Trophoblast cell (in vitro differentiated cells and primary cell): ENCODE measurements at places on chromosomes 12 and 14.

DNA sequence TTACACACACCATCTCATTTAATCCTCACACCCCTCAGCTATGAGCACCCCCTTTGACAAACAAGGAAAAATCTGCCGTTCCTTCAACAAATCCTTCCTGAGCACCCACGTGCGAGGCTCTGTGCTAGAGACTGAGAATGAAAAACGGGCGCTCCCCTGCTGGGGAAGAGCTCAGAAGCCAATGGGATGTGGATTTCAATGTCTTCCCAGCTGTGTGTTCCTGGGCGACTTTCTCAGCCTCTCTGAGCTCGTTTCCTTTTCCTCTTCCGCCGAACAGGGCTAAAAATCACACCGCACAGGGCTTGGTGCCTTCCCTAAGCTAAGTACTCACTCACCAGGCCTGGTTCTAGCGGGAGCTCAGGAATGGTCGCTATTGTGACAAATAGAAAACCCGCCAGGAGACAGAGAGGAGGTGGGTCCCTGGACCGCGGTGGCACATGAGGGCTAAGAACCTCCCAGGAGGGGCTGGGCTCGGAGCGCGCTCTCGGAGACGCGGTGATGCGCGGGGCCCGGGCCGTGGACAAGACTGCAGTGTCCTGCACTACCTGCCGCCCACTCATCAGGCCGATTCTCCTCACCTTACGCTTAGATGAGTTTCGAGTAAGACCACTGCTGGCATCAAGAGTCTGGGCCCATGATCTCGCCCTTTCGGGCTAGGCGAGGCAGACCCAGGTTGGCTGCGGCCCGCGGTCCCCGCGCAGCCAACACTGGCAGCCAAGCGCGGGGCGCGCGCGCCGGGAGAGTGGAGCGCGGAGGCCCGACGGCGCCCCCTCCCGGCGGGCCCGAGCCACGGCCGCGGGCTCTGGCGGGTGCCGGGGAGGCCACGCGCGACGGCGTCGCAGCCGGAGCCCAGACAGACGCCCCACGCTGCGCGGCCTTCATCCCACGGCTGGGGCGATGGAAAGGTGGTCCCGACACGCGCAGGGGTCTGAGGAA, 17.0 kb downstream of the ZDHHC22 start:
- peak; percentile 26 for DNase-seq

DNA sequence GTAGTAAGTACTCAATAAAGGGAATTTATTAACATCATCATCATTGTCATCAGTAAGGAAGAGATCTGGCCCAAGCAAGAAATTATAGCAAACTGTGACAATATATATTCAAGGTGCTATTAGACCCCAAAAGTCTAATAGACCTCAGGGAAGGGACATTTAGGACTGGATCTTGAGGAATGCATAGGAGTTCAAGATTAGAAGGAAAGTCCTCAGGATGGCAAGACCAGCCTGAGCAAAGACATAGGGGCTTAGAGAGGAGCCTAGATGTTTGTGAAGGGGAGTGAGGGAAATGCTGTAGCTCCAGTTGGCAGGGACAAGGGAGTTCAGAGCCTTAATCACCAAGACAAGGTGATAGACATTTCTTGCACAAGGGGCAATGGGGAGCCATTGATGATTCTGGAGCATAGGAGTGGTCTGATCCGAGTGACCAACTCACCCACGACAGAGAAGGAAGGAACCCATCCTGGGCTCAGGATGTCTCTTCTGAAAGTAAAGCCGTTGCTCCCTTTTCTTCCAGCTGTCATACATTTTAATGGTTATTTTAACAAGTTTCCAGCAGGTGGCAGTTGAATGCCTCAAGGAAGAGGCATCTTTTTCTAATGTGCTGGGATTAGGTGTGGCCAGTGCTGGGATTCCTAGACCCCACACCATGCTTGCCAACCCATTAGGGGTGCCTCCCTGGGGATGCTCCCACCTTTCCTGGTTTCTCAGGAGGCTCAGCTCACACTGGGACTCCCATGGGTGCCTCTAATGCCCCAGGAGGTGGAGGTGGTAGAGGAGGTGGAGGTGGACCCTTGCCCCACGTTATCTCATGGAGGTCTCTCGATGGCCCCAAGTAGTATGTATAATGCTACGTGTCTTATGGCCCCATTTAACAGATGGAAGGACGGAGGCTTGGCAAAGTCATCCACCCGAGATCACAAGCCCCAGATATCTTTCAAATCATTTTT, 37.8 kb downstream of the PHETA1 start:
- peak; percentile 70 for DNase-seq

GRCh38 chr12:12334367-12335040, 15.5 kb downstream of the MANSC1 start:
- peak; percentile 35 for DNase-seq

- DNase-seq = no peak
These were observed 192.1 kb upstream of the ALG10B start for GRCh38 chr12:38124247-38125012.

DNA sequence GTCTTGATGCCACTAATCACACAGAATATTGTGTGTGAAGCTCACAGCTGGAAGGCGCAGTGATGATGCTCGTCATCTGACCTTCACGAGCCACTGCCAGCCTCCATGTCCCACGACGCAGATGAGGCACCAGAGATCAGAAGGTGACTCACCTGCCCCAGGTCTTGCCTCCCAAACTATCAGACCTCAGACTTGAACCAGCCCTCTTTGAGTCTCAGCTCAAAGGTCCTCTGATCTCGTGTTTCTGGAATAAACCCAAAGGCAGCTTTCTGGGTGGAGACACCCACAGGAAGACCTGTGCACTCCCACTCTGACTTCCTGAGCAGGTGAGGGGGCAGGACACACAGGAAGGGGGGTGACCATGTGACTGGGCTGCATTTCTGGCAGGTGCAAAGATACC, 19.6 kb upstream of the CHGA start:
- no peak for DNase-seq

- peak; percentile 86 for DNase-seq
These were observed 92.9 kb downstream of the SPTSSA start for GRCh38 chr14:34368971-34369647.

GRCh38 chr12:5430641-5431603, 986 bp upstream of the NTF3 start:
- no peak for DNase-seq

DNA sequence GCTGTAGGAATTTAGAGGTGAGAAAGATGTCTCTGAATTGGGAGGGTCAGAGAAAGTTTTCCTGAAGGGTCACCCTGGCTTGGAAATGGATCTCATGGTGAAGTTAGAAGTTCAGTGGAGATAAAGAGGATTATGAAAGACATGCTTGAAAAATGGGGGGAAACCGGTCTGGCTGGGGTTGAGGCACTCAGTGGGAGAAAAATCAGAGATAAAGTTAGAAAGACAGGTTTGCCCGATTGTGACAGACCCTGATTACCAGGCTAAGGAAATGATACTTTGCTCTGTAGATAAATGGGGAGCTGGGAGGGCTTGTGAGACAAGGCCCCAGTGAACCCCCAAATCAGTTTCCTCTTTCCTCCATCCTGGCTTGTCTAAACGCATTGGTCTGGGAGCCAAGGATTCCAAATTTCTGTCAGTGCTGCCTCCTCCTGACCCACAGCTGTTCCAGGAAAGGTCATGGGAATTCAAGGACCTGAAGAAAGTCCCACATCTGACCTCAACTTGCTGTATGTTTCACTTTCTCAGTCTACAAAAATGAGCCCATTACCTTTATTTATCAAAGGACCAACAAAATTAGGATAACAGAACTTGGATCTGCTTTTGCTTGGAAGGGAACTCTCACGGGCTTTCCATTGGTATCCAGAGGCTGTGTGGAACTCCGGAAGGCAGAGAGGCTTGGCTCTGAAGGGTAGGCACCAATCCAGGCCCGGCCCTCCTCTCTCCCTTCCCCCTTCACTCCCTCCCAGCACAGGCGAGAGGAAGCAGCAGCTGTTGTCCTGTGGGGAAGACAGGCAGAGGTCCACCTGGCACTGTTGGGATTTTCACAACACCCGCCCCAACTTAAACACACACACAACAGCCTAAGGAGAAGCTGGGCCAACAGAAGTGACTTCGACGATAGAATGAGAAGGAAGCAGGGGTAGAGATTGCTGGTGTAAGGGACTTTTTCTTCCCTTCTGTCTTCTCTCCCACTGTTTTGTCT, 3.4 kb upstream of the RNASE7 start:
- peak; percentile 77 for DNase-seq

GRCh38 chr12:43764528-43764927, 5.8 kb downstream of the IRAK4 start:
- no peak for DNase-seq

- no peak for DNase-seq
These were observed 116.5 kb downstream of the MGAT4C start for GRCh38 chr12:86139671-86140070.

DNA sequence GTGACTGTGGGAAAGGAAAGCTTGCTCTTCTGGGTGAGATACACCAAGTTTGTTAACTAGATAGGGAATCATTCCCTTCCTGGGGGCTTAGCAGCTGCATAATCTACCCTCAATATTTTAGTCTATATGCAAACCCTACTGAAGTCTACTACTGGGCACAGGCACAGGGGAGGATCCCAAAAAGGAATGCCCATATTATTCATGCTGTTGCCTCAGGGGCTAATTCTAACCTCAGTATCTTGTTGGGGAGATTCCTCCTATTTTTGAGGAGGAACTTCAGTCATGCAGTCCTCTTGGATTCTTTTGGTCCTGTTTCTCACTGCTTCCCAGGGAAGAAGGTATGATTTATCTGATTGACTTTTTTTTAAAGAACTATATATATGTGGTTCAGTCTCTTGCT, 58.9 kb upstream of the ANKS1B start:
- peak; percentile 98 for DNase-seq

DNA sequence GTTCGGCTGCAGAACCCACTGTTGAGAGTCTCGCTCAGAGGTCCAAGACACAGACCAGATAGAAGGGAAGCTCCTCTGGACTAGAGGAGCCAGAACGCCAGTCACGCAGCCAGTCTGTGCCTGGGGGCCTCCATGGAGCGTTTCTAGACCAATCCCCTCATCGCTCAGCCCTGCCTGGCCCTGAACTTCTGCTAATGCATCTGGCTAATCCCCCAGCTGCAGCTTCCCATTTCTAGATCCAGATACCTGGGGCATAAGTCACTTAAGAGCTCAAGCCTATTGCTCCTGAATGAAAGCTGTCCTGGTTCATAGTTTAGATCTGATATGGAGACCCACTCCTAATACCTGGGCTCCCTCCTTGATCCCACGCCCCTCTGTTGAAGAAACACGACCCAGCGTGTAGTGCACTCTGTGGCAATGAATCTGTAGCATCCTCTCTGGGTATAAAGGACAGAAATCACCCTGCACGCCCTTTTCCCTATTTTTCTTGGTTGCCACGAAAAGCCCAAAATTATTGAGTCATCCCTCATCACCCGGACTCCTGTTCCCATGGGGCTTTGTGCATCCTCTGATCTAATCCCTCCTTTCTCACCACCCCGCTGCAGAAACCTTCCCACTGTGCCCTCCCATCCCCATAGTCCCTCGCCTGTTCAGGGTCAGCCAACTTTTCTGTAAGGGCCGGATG, 341.6 kb upstream of the FKBP4 start:
- no peak for DNase-seq

GRCh38 chr12:122355706-122356105, 66.8 kb downstream of the CLIP1 start:
- DNase-seq = no peak

DNA sequence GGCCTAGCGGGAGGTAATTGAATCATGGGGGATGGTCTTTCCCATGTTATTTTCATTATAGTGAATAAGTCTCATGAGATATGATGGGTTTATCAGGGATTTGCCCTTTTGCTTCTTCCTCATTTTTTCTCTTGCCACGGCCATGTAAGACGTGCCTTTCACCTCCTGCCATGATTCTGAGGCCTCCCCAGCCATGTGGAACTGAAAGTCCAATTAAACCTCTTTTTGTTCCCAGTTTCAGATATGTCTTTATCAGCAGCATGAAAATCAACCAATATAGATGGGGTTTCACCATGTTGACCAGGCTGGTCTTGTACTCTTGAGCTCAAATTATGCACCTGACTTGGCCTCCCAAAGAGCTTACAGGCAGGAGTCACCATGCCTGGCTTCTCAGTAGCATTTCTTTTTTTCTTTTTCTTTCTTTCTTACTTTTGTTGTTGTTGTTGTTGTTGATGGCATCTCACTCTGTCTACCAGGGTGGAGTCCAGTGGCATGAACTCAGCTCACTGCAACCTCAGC, 33.2 kb downstream of the TSPAN19 start:
- DNase-seq = no peak
